GM13976 (cell line): ENCODE measurements at places on chromosomes 13 and 19.

DNA sequence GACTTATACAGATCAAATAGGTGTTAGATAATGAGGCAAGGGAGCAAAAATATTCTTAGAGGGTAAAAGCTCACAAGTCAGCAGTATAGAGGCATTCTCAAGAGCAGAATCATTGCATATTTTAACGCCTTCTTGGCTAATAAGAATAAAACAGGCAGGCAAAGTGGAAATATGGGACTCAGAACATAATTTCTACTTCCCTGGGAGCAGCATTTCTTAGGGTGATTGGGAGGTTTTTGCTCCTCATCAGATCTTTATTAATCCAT is 39.6 kb downstream of the LHFPL6 start:
- DNase-seq, result no peak

DNA sequence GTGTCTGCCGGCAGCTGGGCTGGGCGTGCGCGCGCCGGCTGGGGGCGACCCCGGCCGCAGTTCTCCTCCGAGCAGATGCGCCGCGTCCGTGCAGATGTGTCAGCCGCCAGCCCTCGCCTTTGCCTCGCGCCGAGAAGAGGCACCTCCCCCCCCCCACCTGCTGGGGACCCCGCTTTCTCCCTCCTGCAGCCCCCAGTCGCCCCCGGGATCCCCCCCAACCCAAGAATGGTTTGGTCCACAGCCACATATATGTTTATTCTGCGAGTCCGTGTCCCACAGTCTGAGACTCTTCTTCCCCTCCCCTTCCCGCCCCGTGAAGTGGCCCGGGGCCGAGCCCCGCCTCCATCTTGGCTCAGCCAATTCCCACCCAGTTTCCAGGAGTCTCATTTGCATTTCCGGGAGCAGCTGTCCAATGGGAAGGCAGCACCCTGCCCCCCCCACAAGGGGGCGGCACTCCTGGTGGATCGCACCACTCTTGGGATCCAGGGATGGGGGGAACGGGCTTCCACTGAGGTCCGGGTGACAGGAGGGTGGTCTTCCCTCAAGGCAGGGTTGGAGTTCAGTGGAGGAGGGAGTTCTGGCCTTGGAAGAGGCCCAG is 8.6 kb downstream of the ISOC2 start:
- DNase-seq, result no peak

- DNase-seq, result no peak
These were observed 13.0 kb upstream of the SPC24 start for GRCh38 chr19:11168568-11168967.

- DNase-seq, result no peak
These were observed 12.0 kb downstream of the TFDP1 start for GRCh38 chr13:113596321-113597200.

- DNase-seq, result no peak
These were observed 132.8 kb downstream of the RGCC start for GRCh38 chr13:41590122-41590521.

DNA sequence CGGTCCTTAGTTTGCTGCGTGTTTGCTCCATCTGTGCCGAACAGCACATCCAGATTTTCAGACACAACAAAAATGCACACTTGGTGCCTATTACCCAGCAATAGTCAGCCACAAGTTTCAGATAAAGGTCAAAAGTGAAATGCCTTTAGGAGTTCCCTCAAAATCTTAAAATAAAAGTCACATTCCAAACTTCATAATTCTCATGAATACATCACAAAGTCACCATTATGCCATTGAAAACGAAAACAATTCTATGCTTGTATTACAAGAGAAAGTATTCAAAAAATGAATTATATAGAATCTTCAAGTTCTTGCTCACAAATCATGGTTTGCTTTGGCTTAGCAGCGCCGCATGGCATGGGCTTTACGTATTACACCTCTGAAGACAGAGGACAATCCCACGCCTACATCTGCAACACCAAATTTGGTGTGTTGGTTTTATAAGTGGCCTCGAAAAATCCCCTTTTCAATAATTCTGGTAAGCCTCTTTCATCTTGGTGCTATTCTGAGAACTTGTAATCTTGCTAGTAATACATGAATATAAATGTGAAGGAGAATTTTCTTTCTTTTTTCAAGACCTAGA is 26.6 kb downstream of the COL4A1 start:
- DNase-seq, result no peak

DNA sequence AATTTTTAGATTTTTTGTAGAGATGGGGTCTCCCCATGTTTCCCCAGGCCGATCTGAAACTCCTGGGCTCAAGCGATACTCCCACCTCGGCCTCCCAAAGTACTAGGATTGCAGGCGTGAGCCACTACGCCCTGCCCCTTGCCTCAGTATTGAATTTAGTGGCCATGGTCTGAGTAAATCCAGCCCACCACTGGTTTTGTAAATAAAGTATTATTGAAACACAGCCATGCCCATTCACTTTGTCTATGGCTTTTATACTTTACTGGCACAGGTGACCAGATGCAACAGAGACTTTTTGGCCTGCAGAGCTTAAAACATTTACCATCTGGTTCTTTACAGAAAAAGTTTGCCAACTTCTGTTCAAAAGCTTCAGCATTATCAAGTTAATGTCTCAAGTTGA is 143.8 kb downstream of the PTPRS start:
- DNase-seq, result no peak

- DNase-seq, result no peak
These were observed 39.6 kb downstream of the SHISA2 start for GRCh38 chr13:26011996-26012821.

DNA sequence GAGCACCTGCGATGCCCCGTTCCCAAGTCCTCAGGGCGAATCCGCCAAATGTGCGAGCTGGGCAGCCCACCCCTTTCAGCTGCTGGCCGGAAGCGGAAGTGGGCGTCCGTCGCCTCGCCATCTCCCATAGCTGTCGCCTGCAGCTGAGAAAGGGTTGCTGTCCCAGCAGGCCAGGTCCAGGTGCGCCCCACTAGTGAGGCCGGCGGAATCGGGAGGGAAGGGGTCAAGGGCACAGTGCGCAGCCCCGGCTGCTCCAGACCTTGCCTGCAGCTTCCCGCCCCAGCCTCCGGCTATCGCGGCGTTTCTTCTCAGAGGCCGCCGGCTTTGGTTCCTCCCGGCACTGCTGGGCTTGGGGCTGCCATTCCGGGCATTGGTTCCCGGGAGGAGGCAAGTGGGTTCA is at the start of gene ZNF177:
ZNF177 (plus strand) TSS at position 109 of the 400 bp plus-strand sequence. CDS start 15,299 bp downstream, outside the sequence.
- DNase-seq, result peak; percentile 28

GRCh38 chr13:54633456-54633855 is 1604.8 kb downstream of the OLFM4 start:
- no peak for DNase-seq

DNA sequence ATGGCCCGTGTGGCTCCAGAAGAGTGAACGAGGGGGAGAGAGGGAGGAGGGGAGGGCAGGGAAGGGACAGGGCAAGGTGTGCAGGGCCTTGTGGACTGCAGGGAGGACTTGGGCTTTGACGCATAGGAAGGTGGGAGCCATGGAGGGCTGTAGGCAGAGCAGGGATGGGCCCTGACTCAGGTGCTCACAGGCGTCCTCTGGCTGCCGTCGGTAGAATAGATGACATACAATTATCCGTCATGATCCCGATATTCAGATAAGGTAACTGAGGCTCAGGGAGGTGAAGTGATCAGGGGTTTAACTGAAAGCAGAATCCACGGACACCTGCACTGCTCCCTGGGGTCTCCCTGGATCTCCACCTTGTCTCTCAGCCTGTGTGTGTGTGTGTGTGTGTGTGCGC is 3.4 kb downstream of the C3 start:
- DNase-seq, result no peak

- no peak for DNase-seq
These were observed 21.6 kb downstream of the LRRC4B start for GRCh38 chr19:50546527-50547221.

- DNase-seq, result no peak
These were observed 1342.5 kb upstream of the SLC10A2 start for GRCh38 chr13:104408733-104409132.

GRCh38 chr19:5349041-5349440 is 8.4 kb upstream of the PTPRS start:
- DNase-seq, result no peak

GRCh38 chr19:10966809-10967208 is 6.0 kb downstream of the SMARCA4 start:
- no peak for DNase-seq

- peak; percentile 28 for DNase-seq
These were observed 237.4 kb downstream of the RGCC start for GRCh38 chr13:41694545-41695301.

GRCh38 chr19:20513189-20513904 is 52.2 kb downstream of the ZNF737 start:
- no peak for DNase-seq

GRCh38 chr13:22929381-22930126 is 251.2 kb upstream of the SGCG start:
- no peak for DNase-seq

- DNase-seq, result no peak
These were observed 335.7 kb downstream of the RFC3 start for GRCh38 chr13:34153428-34154180.

- DNase-seq, result no peak
These were observed 58.7 kb downstream of the DHRS12 start for GRCh38 chr13:51745243-51745642.

- DNase-seq, result no peak
These were observed 8.9 kb downstream of the DEDD2 start for GRCh38 chr19:42208612-42209011.

DNA sequence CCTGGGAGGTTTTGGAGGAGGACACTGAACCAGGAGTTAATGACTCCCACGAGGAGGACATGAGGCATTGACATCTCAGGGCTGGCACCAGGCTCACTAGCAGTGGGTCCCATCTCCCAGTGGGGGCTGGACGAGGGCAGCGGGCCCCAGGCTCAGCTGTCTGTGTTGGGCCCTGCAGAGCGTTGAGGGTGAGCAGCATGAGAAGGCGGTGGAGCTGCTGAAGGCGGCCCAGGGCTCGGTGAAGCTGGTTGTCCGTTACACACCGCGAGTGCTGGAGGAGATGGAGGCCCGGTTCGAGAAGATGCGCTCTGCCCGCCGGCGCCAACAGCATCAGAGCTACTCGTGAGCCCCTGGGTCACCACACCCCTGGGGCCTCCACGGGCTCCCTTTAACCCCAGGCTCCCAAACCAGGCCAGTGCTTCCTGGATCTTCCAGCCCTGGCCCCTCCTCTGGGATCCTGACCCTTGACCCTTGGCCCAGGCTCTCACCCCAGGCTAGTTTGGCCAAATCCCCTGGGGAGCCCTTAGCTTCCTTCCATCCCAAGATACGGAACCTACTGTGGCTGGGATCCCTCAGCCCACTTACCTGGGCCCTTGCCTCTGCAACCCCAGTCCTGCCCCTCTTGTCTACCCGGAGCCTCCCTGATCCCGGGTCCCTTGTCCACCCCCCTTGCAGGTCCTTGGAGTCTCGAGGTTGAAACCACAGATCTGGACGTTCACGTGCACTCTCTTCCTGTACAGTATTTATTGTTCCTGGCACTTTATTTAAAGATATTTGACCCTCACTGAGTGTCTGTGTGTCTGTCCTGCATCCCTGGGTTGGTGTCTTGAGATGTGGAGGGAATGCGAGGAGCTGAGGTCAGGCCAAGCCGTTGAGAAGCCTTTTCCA is 1.0 kb downstream of the C19orf73 start:
- DNase-seq, result no peak

DNA sequence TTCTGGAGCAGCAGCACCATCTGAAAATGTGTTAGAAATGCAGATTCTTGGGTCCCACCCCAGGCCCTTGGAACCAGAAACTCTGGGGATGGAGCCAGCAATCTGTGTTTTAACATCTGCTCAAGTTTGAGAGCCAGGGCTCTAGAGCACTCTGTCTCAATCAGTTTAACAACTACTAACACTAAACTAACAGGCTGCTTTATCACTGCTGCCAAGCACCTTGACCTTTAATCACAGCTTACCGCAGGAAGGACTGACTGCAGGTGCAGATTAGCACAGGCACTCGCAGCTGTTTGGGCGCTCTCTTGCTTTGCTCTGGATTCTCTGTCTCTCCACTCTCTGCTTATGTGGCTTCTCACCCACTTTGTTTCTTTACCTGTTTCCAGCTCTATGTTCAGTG is 163.5 kb downstream of the MTUS2 start:
- DNase-seq, result no peak

- no peak for DNase-seq
These were observed 1960.8 kb downstream of the OLFM4 start for GRCh38 chr13:54989418-54989817.
